Activated CD4-positive, alpha-beta T cell treated with anti-CD3 and anti-CD28 coated beads for 36 hours (primary cell): ENCODE measurements at places on chromosomes 6 and 20. TPM values are rescaled to one million over a fixed set of nuclear protein-coding genes. Genes with fewer than 3 reads are reported as not detected.

- peak; percentile 83 for DNase-seq
Measured at GRCh38 chr6:46848684-46849360, 55.6 kb downstream of the MEP1A start.

ACOT13 gene
- total RNA-seq: 37.3 TPM

GRCh38 chr6:130259557-130259956 lies 36.8 kb upstream of the SAMD3 start:
- DNase-seq: no peak

SMPDL3A gene
- total RNA-seq: not detected

SLC32A1 gene
- total RNA-seq: not detected

FILIP1 gene
- total RNA-seq: not detected

ZDHHC14 gene
- 2.4 TPM for total RNA-seq

GRCh38 chr6:6522709-6523108 lies 65.8 kb upstream of the LY86 start:
- DNase-seq: no peak

MUC21 gene
- total RNA-seq: not detected

NXT1 gene
- 34.4 TPM for total RNA-seq

ERVFRD-1 gene
- total RNA-seq: not detected

COL19A1 gene
- total RNA-seq: not detected

SIRPD gene
- total RNA-seq: not detected

- DNase-seq: no peak
Measured at GRCh38 chr20:23408957-23409356, 12.3 kb downstream of the NAPB start.
